Activated CD4-positive, alpha-beta T cell treated with anti-CD3 and anti-CD28 coated beads for 48 hours (primary cell): ENCODE measurements at places on chromosomes 11 and 22.
A peak's percentile ranks its signal among the peaks of the same experiment; 100 is the strongest.

GRCh38 chr11:68350759-68351449, 38.5 kb downstream of the LRP5 start:
- no peak for DNase-seq

DNA sequence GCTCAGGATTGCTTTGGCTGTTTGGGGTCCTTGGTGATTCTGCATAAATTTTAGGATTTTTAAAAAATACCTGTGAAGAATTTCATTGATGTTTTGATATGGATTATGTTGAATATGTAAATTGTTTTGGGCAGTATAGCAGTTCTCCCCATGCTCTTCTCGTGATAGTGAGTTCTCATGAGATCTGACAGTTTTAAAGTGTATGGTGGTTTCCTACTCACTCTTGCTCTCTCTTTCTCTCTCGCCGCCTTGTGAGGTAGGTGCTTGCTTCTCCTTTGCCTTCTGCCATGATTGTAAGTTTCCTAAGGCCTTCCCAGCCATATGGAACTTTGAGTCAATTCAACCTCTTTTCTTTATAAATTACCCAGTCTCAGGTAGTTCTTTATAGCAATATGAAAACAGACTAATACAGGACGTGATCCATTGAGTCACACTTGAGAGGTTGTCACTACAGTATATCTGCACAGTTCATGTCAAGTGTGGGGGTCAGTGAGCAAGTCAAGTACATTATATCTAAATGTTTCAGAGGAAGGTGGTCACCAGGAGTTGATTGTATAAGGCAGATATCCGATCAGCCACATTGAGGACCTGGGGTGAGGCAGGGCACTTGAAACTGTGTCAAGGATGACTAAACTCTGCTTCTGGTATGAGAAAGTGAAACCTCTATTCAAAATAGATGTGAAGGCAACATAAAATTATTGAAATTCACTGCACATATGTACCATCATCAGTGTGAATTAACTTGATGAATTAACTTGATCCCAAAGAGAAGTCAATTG, 70.7 kb upstream of the CCDC179 start:
- DNase-seq, result no peak

DNA sequence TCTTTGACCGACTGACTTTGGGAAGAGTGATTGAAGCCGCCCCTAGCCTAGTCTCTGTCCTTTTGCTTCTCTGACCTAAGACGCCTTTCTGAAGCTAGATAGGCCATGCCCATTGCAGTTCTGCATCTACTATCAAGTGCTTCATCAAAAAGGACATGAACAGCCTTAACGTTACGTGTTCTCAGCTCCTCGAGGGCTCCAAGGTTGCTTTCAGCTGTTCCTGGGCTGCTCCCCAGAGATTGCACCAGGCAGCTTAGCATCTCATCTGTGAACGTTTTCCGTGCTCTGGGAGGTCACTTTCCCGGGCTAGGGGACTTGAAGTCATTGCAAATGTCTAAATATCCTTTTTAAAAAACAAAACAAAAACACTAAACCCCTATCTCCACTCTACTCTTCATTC, 13.9 kb downstream of the MICAL2 start:
- DNase-seq, result no peak

DNA sequence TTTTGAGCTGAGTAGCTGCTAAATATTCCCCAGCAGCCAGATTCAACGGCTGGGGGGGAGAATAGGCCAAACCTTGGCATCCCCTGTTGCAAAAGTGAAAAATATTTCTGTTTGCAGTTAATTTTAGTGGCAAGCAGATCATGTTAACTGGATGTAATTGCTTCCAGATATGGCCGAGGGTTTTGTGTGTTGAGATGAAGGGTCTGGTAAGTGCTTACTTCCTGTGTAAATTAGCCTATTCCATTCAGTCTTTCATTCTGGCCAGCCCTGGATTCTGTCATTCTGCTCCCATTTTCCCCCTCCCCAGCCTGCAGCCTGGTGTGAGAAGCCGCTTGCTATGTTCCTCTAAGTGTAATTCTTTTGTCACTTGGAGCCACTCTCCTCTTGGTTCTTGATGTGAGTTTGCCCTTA, 17.4 kb downstream of the ZBTB16 start:
- DNase-seq, result no peak

- no peak for DNase-seq
These were observed 377.0 kb downstream of the ETS1 start for GRCh38 chr11:128210148-128210940.

GRCh38 chr11:113446112-113446511, 29.1 kb downstream of the DRD2 start:
- DNase-seq, result no peak

- peak; percentile 55 for DNase-seq
These were observed 1.0 kb upstream of the ZNF143 start for GRCh38 chr11:9459667-9460321.

- no peak for DNase-seq
These were observed 9.9 kb downstream of the GTF2H1 start for GRCh38 chr11:18332302-18332701.

DNA sequence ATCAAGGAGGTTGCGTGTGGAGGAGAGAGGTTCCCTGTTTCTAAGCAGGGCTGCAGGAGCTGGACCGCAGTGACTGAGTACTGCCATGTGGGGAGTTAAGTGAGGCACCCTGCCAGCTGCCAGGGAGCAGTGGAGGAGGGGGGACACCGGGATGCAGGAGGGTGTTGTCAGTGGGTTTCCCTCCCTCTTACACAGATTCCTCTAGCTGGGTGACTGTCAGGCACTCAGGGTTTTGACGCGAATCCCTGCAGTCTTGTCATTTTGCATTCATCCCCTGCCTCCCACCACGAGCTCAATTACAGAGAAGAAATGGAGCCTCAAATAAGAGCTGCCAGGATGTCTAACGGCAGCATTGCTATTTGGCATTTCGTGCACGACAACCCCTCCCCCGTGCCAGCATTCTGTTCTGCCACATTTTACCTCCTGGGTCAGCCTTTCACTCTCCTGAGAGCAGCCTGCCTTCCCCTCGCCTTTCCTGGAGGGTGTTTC, 119.8 kb upstream of the SORL1-AS1 start:
- DNase-seq, result no peak

GRCh38 chr11:59186130-59186594, 14.2 kb downstream of the DTX4 start:
- DNase-seq, result peak; percentile 70

GRCh38 chr22:35043252-35043933, 22.6 kb upstream of the ISX start:
- no peak for DNase-seq

DNA sequence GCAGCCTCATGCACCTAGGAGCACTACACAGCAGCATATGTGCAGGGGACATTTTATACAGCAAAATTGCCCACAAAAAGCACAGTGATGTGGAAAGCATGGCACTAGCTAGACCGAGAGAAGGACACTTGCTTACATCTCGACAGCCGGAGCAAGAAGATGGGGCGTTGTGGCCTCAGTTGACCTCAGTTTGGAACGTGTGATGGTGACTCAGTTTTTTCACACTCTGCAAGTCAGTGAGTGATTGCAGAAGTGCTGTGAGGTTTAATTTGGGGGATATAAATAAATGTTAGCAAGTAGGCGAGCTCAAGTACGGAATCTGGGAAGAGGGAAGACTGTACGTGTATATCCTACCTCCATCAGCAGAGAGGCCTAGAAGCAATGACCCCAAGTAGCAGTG, 23.3 kb downstream of the LRP5 start:
- no peak for DNase-seq

GRCh38 chr22:50269970-50270665, at the start of gene MAPK11:
TSS of gene MAPK11 (minus strand) at chr22:50270380. CDS start at chr22:50270292, 88 bp downstream.
- peak; percentile 64 for DNase-seq

GRCh38 chr11:28228196-28228895, 120.2 kb downstream of the METTL15 start:
- DNase-seq, result no peak

DNA sequence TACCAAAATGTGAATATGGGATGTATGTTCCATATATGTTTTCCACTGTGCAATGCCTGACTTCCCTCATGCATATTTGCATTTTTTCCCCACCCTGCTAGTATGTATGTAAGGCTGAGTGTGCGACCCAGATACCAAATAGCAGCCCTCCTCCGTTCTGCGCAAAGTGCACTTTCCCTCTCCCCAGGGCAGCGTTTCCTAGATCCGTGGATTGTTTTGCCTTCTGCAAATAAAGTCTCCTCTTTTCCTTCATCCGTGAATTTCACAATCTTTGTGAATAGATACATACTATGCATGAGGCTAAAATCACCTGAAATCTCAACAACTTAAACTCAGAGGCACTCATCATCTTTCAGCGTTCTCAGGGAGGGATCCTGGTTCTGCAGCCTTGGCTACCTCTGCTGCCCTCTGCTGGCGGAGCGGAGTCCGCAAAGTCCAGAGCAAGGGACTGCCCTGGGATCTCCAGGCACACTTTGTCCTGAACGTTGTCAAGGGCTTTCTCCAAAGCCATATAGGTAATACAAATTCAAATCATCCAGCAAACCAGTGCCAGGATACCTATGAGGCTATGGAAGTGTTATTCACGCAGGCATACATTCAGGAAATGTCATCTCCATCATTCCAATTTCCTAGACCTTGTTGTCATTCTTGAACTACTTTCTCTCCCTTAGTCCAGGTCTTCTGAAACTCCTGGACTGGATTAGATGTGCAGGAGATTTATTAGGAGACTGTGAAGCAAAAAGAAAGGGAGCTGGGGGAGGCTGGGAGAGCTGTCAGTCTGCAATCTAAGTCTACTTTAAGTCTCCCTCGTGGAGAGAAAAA, 53.1 kb downstream of the CNTF start:
- DNase-seq, result peak; percentile 85

DNA sequence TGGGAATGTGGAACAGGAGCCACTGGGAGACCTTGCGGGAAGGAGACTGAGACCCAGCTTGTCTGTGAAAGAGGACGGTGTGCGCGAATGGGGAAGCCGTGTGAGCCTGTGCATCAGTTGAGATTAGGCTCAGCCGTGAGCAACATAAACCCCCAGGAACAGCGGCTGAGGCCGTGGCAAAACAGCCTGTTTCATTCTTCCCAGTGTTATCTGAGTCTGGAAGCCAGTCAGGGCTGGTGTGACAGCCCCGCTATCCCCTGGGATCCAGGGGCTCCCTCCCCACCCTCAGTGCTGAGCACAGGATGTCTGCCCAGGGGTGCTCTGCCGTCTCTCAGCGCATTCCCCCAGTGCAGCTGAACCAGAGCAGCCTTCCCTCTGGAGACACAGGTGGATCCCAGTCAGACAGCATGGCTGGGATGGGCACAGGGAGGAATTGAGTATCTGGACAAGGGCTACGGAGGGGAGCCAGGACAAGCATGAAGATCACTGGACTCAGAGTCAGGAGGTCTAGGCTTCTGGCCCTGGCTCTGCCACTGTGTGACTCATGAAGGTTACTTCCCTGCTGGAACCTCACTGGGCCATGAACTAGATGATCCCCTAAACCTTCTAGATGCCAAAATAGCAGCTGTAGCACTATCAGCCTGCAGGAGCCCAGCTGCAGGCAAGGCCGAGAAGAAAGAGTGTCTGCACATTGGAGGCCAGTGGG, 8.6 kb downstream of the OAF start:
- no peak for DNase-seq

DNA sequence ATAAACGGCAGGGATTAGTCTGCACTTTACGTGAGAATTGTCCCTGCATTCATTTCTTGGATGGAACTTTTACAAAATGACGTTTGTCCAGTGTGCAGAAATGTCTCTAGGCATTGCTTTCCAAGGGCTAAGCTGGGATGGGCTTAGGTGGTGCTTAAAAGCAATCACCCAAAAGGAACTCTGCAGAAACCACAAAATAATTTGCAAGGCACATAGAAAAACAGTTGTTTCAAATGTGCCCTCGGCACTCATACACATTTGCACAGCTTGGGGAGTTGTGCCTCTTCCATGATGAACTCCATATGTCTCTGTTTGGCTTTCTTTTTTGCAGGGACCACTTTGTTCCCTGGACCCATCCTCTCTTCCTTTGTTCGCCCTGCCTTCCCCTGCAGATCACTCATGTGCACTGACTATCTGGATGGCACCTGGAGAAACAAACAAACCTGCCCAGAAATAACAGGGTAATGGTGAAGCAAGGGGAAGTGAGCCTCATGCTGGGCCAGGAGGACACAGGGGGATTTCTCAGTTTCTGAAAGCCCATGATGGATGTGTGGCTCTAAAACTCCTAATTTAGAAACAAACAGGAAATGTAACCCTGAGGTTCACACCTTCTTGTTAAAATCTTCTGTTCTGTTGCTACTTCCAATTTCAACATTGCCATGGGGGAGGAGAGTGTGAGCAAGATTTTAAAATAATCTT, 150.2 kb downstream of the SNX19 start:
- DNase-seq, result no peak

GRCh38 chr11:87573708-87574107, 536.0 kb downstream of the TMEM135 start:
- no peak for DNase-seq

- DNase-seq, result no peak
These were observed 452 bp upstream of the ATXN10 start for GRCh38 chr22:45670981-45671782.

GRCh38 chr11:7579361-7579791, 65.6 kb downstream of the PPFIBP2 start:
- no peak for DNase-seq
